ENCODE measurements at places on chromosomes 3 and 15. TPM values are rescaled to one million over a fixed set of nuclear protein-coding genes. Genes with fewer than 3 reads are reported as not detected.

The TGM4 gene
- total RNA-seq, result not detected

The CASR gene
- total RNA-seq, result not detected

- DNase-seq, result no peak
Measured at GRCh38 chr3:42526616-42527367, 24.3 kb downstream of the VIPR1 start.

DNA sequence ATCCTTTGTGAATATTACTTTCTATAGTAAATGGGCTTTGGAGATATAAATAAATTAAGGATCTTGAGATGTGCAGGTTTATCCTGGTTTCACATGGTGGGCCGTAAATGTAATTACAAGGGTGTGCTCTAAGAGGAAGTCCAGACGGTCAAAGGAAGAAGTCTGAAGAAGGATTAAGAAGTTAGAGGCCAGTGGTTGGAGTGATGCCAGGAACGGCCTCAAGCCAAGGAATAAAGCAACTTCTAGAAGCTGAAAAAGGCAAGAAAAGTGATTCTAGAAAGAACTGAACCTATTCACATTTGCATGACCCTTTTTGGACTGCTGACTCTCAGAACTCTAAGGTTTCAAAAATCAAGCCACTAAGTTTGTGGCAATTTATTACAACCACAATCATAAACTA lies 981.3 kb upstream of the ALCAM start:
- peak; percentile 11 for DNase-seq

The GCNT3 gene
- total RNA-seq, result not detected

The SLC9A9 gene
- total RNA-seq, result 2.9 TPM

GRCh38 chr3:74281705-74282104 lies 332.8 kb downstream of the CNTN3 start:
- DNase-seq, result no peak

DNA sequence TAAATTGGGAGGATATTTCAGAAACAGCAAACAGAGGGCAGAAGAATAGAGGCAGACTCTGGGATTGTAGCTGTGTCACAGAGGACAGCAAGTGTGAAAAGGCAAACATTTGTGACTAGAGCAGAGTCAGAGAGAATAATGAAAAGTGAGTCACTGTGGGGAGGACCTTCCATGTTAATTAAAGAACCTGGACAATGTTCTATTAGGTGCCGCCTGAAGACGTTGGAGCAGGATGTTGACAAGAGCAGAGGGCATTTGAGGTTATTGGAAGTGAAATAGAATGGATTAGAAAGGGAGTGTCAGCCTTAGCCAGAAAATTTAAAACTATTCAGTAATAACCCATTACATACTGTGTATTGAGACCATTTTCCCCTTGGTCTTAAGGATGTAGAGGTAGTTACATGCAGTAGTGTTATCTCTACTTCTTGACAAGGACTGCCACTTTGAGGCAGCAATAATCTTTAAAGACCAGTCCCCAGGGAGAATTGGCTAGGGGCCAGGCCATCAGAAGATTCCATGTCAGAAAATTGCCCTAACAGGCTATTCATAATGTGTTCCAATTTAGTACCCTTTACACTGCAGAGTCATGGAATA lies 5.8 kb downstream of the ACKR2 start:
- no peak for DNase-seq

The HYAL1 gene
- 120 TPM for total RNA-seq

DNA sequence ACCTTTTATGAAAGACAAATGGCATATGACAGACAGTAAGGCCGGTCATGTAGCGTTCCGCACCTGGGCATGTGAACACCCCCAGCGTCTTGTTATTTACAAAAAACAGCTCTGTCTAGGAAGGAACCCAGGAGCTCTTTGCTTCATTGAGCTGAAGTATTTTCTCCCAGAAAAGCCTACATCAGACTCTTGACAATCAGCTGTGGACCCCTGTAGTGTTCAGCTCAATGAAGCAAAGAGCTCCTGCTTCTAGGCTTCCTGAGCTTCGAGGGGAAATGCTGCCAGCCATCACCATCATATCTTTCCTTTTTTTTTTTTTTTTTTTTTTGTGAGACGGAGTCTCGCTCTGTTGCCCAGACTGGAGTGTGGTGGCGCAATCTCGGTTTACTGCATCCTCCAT lies 4.1 kb downstream of the ASB14 start:
- no peak for DNase-seq

The IMPG2 gene
- 0.19 TPM for total RNA-seq

DNA sequence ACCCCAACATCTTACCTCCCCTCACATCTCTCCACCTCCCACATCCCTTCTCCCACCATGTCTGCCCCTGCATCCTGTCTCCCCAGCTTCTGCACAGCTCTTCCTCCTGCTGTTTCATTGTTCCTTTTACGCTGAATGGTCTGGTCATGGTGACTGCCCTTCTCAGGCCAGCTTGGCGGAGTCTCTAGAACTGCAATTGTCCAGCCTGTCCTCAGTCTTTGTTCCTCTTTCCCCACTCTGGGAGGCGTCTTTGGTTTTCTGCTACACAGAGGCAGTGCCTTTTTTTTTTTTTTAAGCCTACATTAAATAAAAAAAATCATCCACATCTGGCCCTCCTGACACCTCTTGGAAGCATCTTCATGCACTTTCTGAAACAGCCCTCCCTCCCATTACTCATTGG lies 49.1 kb upstream of the SEC22A start:
- DNase-seq, result no peak

DNA sequence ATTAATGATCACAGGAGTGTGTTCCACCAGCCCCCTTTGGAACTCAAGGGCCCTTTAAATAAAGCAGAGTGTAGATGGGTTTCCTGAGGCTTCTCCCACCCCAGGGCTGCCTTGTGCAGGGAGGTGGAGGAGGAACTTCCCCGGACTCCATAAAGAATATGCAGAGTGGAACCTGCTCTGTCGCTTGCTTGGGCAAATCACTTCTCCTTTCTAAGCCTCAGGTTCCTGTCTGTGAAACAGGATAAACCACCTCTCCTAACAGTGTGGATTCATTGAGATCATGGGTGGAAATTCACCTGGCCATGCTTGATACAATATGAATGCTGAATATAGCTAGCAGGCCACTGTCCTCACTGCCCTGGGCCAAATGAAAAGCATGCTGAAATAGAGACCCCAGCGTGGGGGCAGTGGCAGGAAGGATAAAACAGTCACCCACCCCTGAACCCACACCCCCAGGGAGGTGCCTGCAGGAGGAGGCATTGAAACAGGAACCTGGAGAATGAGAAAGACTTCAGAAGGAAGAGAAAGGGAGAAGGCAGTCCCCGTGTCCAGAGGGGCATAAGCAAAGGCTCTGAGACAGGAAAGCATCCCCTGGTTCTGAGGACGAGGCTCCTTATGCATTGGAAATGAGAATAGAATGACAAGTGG lies 41.1 kb upstream of the CHRNB4 start:
- DNase-seq, result no peak

GRCh38 chr15:64110950-64111678 lies 15.3 kb downstream of the SNX1 start:
- DNase-seq, result no peak

GRCh38 chr3:158127250-158128219 lies 17.6 kb downstream of the RSRC1 start:
- DNase-seq, result no peak

The CHRNA5 gene
- 3.4 TPM for total RNA-seq

- DNase-seq, result no peak
Measured at GRCh38 chr15:98134905-98135304, 174.4 kb downstream of the ARRDC4 start.

The FEZF2 gene
- total RNA-seq, result not detected

The EXD1 gene
- total RNA-seq, result not detected

- DNase-seq, result peak; percentile 61
Measured at GRCh38 chr3:65439641-65440284, 599.0 kb downstream of the MAGI1 start.

The KCNAB1 gene
- 5.0 TPM for total RNA-seq

All from heart right ventricle (tissue), 16 donors.